Activated naive CD8-positive, alpha-beta T cell treated with anti-CD3 and anti-CD28 coated beads for 36 hours (primary cell): ENCODE measurements at places on chromosomes 3 and 15.

DNA sequence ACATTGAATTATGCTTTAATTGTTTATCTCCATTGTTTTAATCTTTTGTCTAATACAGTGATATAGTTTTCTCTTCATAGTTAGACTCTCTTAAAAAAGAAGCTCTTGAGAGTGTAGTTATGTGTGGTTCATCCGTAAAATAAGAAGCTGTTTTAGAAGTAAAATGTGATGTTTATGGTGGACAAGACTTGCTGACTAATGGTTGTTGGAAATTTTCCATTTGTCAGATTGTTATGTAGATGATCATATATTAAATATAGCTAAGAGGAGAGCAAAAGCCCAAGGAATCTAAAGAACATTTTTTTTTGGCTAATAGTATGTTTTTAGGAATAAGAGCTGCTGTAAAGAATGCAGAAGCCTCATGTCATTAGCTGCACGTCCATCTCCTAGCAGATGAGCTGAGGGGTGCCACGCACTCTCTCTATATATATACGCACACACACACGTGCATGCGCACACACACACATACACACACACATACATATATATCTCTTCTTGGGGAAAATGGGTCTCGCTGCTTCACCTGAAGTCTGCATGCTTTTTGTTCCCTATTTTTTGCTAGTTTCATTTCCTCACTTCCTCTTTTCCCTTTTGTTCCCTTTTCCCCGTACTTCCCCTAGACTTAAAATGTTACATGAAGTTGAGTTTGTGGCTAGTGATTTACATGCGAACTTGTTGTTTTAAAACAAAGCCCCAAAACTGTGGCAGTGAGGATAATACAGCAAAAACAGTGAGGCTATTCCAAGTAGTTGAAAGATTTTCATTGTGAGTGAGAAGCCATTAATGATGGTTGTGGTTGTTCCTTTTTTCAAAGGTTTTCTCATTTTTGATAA, 107.8 kb downstream of the MBNL1 start:
- no peak for DNase-seq

GRCh38 chr3:64773137-64773536, 85.3 kb upstream of the ADAMTS9 start:
- DNase-seq, result no peak

DNA sequence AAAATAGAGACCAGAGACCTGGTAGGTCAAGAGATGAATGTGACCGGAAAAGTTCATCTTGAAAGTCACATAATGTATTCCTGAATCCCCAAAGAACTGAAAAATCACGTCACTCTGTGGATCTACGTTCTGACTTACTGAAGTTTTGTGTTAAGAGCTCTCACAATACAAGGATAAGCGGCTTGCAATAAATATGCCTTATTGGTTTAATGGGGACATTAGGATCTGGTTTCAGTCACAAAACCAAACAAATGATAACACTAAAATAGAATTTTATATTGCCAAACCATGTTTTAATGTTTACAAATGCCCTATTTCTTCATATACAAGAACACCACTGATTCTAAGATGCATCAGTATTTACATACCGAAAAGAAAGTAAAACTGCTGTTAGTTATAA, 164.2 kb downstream of the FMN1 start:
- no peak for DNase-seq

DNA sequence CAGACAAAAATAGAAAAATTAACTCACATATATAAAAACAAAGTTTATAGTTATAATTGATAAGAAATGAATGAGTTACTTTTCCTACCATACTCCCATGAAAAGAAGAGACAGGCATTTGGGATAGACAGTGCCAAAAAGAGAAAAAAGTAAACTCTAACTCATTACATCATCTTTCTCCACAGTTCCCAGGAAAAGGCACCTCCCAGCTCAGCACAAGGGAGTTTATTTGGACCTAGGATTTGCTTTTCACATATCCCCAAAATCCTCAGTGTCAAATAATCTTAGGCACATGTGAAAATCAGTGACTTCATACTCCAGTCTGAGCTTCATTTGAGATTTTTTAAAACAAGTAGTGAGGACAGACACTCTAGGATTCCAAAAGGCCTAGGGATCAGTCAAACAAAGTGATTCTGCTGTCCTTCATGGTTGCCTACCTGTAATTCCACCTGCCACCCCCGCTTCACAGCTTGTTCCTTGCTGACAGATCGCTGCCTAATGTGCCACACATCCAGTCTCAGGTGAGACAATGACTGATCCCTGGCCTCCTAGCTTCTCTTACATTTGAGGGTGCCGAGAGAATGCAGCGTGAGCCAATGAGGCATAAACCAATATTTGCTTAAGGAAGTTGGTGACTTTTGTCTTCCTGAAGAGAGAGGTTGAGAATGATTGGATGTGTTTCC, 573.7 kb downstream of the TBL1XR1 start:
- no peak for DNase-seq

DNA sequence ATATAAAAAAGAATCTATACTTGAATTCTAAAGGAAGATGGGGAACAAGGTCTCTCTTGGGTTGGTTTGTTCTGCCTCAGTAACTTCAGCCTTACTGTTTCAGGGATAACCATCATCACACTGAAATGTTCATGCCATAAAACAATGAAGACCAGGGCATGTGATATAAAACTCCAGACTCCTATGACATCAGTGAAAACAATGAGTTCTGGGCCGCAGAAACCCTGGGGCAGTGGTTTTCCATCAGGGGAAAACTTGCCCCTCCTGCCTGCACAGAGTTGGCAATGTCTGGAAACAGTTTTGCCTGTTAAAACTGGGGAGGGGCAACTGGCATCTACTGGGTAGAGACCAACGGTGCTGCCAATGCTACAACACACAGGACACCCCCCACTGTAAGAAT, 46.8 kb downstream of the CA12 start:
- no peak for DNase-seq

DNA sequence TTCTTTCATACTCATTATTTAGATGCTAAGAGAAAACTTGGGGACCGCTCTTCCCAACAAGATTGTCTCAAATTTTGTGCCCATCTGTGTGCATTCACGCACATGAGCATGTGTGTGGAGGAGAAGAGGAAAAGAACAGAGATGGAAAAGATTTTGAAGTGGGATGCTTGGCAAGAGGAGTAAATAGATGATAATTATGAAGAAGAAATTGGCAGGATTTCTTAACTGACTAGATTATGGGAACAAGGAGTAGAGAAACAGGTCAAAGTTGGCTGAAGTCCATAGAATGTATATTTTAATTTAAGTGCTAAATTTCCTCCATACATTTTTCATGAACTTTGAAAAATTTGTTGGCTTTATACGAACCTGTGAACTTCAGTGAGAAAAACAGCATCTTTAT, 100.1 kb downstream of the ZNF609 start:
- DNase-seq, result no peak

DNA sequence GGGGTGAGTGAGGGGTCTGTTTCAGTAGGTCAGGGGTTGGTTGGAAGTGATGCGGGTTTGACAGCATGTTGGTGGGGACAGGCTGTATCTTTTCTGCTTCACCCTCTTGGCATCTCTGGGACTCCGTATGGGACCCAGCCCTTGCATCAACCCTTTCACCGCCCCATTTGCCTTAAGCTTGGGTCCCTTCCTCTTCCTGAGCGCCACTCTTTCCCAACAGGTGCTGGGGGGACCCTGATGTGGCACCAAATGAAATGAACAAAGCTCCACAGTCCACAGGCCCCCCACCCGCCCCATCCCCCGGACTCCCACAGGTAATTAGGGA, 1.1 kb downstream of the EIF4G1 start:
- DNase-seq, result no peak
